ENCODE measurements at places on chromosomes 7 and 10.

GRCh38 chr7:38105874-38106483, 72.1 kb upstream of the STARD3NL start:
- peak; percentile 47 for DNase-seq

- DNase-seq = peak; percentile 45
Measured at GRCh38 chr10:91551856-91552255, 81.0 kb downstream of the PPP1R3C start.

GRCh38 chr10:59713196-59713821, 3.7 kb upstream of the SLC16A9 start:
- DNase-seq = no peak

DNA sequence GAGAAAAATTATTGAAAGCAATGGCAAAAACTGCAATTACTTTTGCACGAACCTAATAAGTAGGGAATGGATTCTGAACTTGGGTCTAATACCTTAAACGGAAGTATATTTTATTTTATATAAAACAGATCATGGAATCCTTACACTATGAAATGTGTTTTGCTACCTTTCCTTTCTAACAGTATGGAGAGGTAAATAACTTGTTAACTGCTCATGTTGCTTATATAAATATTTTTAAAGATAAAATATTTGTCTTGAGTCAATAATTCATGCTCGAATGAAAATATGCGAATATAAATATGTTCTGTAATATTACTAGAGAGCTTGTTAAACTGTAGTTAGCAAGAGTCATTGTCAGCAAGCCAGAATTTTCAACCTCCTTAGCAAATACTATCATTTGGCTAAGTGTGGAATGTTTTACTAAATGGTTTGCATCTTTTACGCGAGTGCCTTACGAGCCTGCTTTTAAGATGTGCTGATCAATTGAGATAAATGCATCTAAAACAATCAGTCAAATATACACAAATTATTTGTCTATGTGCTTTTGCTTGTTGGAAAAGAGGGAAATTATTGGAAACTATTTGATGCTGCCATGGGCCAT, 5.9 kb downstream of the GNAT3 start:
- no peak for DNase-seq

- DNase-seq = no peak
Measured at GRCh38 chr10:62715383-62715782, 89.1 kb upstream of the ADO start.

GRCh38 chr10:79266543-79267312, 80.5 kb upstream of the PPIF start:
- DNase-seq = peak; percentile 74

Measured in MCF 10A (cell line).